ENCODE measurements at places on chromosomes 12 and 14.

DNA sequence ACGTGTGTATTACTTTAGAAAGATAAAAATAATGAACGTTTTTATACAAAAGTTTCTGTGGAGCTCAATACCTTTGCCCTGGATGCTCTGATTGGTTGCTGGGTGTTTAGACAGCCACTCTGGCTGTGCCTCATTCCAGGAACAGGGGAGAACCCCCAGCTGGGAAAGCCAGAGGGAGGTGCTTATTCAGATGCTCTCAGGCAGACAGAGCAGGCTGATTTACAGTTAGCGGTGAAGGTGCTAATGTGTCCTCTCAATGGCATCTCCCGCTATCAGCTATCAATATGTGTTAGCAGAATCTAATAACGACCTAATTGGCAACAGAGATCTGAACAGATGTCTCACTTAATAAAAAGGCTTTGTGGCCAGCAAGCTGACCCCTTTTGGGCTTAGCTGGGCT is 402.3 kb downstream of the NUAK1 start:
- no peak for DNase-seq

- DNase-seq = no peak
Observed at GRCh38 chr14:35750202-35750904, 58.7 kb downstream of the RALGAPA1 start.

DNA sequence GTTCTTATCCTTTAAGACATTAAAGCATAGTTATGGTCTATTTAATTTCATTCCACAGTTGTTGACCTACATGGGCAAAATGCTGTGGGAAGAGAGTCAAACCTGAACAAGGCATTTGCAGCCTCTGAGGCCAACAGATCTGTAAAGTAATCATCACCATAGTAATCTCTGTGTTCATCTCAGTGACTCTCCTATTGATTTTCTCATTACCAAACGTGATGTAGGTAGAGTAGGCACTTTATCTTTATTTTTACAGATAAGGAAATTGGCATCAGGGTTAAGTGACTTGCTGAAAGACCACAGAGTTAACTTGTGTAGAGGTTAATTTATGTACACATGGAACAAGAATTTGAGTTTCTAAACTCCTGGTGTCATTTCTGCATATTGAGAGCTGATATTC is 203.0 kb downstream of the ESR2 start:
- no peak for DNase-seq

- no peak for DNase-seq
Observed at GRCh38 chr14:33504246-33505099, 446.4 kb downstream of the EGLN3 start.

Measured in coronary artery (tissue), 2 donors.